Muscle of leg (tissue), 16 donors: ENCODE measurements at places on chromosomes 12 and 14.

- no peak for DNase-seq
These were observed 311.2 kb downstream of the SEC23A start for GRCh38 chr14:38791862-38792261.

GRCh38 chr12:109589240-109589590 is 15.6 kb downstream of the MVK start:
- DNase-seq = no peak

DNA sequence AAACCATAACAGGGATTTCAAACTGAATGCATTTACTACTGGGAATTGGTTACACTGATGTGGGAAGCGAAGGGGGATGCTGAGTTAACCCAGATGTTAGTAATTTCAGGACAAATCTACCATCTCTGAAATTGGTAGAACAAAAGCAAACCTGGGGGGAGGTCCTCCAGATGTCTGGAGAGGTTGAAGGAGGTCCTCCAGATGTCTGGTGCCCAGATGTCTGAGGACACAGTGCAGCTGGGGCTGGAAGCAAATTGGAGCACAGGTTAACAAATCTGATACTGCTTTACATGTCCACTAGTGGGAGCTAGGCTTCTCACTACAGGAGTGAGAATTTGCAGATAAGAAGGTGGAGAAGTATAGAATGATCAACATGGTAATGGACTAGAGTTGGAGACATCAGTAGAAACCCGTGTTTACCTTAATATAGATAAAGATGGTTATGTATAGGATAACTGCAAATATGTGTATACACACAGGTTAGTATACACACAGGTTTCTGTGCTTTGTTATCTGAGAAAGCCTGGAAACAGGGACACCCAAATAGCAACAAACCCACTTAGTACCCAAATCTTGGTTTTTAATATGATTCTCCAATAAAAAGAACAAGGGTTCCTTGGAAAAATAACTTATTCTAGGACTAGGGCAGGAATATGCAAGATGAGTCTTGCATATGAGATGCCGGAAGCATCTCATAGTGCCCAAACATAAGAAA is 162.5 kb downstream of the C12orf50 start:
- peak; percentile 61 for DNase-seq

DNA sequence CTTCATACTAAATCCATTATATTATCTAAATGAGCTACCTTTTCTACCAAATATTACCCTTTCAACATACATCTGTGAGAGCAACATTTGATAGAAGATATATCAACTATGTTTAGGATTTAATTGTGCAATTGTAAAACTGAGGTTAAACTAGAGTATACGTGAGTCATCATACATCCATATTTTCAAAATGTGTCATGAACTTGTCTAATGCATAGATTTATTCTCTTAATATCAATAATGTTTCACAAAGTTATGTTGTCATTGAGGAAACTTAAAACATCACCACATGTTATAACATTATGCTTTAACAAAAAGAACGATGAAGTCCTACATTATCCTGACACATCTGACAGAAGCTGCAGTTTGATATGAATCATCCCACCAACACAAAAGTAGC is 645.5 kb upstream of the NOVA1 start:
- DNase-seq = no peak

GRCh38 chr12:1073652-1074051 is 82.6 kb downstream of the ERC1 start:
- no peak for DNase-seq

DNA sequence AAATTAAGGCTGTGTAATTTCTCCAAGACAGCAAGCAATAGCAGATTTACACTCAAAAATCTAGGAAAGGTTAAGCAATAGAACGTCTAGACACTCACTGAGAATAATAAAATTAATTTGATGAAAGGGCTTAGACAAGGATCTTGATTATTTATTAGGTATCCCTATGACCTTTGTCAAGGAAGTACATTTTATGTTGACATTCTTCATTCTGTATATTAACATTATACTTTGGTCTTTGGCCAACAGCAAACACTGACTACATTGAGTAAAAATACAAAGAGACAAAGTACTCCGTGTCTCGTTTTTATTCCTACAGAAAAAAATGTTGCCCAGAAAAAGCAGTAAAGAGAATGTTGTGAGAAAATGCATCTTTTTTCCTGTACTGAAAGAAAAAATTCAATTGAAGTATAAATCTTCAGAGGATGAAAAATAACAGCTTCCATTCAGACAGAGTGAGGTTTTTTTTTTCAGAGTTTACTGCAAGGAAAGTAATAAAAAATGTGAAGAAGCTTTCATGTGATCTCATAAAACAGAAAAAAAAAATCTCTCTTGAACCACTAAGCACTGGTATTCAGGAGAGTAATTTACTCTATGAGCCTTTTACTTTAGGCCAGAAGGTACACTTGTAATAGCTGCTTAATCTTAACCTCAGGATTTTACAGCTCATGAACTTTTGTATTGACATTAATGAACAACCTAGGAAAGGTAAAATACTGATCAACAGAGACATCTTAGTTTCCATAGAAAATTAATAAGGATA is 605.0 kb downstream of the FSCB start:
- DNase-seq = no peak

DNA sequence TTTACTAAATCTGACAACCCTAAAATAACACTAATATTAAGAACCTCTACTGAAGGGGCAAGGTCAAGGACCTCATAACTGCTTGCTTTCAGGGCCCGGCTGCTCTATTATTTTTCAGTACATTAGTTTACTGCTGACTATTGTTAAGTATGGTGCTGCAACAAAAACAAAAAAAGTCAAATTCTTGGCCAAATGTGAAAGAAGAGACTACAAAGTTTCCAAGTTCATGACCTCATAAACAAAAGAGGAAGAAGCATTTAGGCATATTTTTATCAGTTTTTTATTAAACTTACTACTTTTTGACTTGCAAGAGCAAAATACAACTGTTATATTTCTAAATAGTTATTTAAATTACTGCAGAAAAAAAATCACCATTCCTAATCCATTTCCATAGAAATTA is 109.8 kb upstream of the GPHB5 start:
- no peak for DNase-seq

DNA sequence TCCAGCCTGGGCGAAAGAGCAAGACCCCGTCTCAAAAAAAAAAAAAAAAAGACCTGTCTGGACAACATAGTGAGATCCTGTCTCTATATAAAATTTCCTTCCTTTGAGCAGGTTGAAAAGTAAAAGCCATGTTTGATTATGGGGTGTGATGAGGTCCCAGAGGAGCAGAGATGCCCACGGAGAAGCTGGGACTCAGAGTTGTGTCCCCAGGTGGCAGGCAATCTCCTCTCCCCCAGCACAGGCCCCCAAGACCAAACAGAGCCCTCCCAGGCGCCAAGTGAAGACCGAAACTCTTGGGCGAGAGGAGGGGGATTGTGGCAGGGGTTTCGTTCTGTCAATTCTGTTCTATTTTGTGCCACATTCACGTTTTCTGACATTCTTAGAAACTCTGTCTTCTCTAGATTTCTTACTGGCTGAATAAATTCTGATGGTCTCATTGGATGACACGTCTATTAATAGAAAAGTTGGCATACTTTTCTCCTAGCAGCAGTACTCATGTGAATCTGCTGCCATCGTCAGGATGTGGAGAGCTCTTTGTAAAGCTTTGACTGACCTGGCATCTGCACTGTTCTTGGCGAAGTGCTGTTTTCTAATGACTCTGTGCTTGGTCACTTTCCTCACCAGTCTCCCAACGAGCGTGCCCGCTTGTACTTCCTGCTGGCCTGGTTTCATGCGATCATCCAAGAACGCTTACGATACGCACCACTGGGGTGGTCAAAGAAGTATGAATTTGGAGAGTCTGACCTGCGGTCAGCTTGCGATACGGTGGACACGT is 43.4 kb downstream of the HSP90AA1 start:
- DNase-seq = peak; percentile 30

- no peak for DNase-seq
These were observed 90.3 kb downstream of the RPS6KA5 start for GRCh38 chr14:90970167-90970600.

DNA sequence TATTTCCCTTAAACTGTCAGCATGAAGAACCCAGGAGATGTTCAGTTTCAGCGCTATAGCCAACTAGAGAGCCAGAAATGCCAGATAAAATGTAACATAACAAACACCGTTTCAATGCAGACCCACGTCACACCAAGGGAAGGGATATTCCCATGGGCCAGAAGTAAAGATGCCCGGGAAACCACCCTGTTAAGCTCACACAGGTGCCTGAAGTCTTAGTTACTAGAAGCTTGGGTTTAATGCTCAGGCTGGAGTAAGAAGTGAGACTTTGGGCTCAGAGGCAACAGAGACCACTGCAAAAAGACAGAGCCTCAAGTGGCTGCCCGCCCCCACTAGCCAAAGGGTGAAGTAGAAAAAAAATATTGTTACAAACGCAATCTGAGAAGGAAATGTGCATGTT is 52.3 kb downstream of the SYNE3 start:
- no peak for DNase-seq

DNA sequence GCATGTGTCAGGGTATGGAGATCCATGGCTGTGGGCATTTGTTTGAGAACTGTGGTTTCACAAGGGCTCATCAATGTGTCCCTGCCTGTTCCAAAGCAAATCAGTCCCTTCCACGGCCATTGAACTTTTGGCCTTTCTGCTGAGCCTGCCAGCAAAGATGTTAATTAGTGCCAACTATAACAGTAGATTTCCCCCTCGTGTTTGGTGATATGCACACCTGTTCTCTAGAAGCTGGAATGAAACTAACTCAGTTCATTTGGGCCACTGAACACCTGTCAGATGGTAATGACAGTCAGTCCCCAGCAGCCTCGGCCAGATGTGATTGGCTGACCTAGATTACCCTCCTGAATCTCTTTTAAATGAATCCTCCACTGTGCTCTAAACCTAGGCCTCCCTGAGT is 43.2 kb downstream of the IRAK3 start:
- DNase-seq = peak; percentile 38

DNA sequence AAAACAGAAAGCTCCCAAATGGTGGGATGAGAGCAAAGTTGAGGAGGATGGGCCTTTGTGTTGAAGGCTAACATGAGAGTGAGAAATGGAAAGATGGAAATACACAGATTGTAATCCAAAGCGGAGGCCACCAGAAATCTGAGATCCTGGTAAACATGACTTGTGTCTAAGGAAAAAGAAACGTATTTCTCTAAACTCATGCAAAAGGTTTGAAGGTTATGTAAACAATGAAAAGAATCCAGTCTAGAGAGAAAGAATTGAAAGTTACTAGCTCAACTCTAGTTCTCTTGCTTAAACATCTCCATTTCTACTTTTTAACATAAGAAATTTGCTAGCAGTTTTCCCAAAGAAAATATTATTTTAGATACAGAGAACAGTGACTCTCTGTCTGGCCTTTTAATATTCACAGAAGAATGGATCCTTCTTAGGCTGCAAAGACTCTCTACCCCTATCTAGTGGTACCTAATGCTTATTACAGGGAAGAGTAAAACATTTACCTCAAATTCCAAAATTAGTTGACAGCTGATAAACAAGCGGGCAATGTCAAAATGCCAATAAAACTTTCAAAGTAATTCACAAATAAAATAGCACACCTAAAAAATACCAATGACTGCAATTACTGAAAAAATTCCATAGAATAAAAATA is 75.8 kb upstream of the SOX5 start:
- DNase-seq = no peak

GRCh38 chr12:120342175-120343038 is 14.8 kb upstream of the PLA2G1B start:
- no peak for DNase-seq

DNA sequence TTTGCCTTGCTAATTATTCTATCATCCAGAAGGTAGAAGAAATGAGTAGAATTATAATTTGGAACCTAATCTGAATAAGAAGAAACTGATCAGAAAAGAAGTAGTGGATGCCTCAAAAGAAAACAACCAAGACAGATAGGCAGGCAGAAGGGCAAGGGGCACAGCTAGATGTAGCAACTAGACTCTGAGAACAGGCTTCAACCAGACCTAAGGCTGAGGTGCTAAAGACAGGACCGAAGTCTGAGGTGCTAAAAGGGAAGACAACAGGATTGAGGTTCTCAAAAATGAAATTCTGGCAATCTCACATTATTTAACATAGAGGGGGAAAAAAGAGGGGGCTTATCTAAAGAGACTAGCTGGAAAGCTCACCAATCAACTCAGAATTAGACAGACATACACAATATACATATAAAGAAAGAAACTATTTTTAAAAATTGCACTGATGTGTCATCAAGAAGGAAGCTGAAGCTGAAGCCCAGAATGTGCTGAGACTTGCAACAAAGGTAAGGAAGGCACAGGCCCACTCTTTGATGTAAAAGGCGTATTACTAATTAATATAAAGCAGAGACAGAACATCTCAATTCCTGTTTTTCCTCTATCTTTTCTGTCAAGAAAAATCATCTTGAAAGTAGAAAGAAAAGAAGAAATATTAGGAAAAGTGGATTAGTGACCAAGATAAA is 43.8 kb upstream of the CSRNP2 start:
- no peak for DNase-seq

DNA sequence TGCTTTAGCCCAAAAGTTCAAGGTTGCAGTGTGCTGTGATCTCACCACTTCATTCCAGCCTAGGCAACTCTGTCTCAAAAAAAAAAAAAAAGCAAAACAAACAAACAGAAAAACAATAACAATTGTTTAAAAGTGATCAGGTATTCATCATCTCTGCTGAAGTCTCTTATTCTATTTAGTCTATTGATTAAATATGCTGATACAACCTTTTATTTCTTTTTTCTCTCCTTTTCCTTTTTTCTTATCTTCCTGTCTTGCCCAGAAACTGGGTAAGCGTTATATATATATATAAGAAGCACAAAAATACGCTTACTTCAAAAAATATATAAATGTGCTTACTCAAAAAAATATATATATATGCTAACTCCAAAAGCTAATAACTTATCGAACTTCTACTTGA is 213.8 kb upstream of the EEA1 start:
- no peak for DNase-seq

GRCh38 chr12:58470266-58471010 is 449.9 kb downstream of the LRIG3 start:
- no peak for DNase-seq
